ENCODE measurements at places on chromosomes 11 and 22. TPM values are rescaled to one million over a fixed set of nuclear protein-coding genes. Genes with fewer than 3 reads are reported as not detected.

DNA sequence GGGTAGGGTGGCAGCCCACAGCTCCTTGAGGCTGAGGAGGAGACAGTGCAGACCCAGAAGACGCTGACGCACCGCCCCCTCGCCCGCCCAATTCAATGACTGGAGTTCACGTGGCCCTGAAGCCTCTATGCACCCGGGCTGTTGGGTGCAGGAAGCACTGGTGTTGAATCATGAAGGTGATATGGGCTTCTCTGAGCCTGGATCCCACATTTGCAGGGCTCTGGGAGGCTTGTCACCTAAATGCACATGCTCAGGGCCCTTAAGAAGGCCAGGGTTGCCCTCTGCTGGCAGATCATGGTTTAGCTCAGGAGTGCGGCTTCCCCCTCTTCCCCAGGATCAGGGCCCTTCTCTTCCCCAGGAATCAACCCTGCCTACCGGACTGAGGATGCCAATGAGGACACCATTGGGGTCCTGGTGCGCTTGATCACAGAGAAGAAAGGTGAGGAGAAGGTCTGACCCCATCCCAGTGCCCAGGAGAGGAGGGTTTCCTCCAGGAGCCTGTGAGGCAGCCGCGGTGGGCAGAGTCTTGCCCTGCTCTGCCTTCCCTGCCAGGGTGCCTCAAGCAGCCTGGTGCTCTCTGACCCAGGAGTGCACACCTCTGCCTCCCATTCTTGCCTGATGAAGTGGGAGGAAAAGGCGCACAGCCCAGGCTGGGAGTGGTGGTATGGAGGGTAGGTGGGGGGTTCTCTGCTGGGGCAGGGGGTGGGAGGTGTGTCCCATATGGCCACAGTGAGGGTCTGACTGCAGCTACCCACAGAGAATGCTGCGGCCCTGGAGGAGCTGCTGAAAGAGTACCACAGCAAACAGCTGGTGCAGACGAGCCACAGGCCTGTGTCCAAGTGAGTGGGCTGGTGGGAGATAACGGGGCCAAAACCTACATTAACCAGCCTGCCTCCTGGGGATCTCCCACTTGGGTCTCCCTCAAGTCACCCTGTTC lies 17.5 kb downstream of the RELT start:
- no peak overlapping the region for H3K4me3 ChIP-seq
- H3K36me3 ChIP-seq: no peaks in the 10 kb centered on the region
- no peak overlapping the region for H3K27ac ChIP-seq
- peak; percentile 78 for DNase-seq
- no peaks in the 10 kb centered on the region for H3K27me3 ChIP-seq
- no peaks in the 10 kb centered on the region for H3K4me1 ChIP-seq

DNA sequence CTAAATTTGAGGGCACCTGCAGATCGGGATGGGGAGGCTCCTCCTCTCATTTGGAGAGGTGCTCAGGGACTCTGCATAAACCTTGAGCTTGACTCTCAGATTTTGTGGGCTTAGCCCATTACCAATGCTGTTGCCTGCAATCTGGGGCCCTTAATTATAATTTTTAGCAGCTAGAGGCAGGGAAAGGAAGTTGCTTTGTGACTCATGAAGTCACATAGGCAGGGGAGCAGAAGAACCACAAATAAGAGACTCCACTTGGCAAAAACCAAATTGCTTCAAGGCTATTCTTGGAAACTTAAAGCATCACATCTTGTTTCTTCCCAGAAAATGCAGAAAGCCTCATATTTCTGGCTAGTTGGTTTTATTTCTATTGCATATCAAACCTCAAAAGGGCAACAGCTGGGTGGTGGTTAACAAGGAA lies 46.9 kb downstream of the MICAL2 start:
- no peak overlapping the region for H3K4me3 ChIP-seq
- no peak for DNase-seq
- H3K27ac ChIP-seq: no peak overlapping the region
- peaks cover 17% of the 10 kb centered on the region for H3K4me1 ChIP-seq

DNA sequence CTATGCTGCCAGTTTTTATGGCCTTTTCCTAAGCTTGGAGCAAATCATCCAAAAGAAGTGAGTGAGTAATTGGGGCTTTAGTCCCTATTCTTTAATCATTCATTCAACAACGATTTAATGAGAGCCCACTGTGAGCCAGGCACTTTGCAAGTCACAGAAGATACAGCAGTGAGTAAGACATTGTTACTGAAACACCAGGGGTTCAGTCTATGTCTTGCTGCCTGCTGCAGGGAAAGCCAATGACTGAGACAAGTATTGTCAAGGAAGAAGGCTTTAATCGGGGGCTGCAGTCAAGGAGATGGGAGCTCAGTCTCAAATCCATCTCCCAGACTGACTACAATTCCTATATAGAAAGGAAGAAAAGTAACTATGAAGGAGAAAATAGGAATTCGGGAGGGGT lies 228.3 kb downstream of the FAM181B start:
- H3K36me3 ChIP-seq: no peaks in the 10 kb centered on the region
- H3K4me1 ChIP-seq: no peaks in the 10 kb centered on the region
- H3K27me3 ChIP-seq: no peaks in the 10 kb centered on the region
- DNase-seq: no peak

- H3K4me3 ChIP-seq: no peak overlapping the region
- DNase-seq: no peak
- H3K36me3 ChIP-seq: no peaks in the 10 kb centered on the region
- peaks cover 4% of the 10 kb centered on the region for H3K4me1 ChIP-seq
- no peak overlapping the region for H3K27ac ChIP-seq
Observed at GRCh38 chr11:119359365-119360214, 13.1 kb upstream of the MFRP start.

The SCGB1D2 gene
- not detected for polyA plus RNA-seq
